ENCODE measurements at places on chromosomes 5 and 9.

DNA sequence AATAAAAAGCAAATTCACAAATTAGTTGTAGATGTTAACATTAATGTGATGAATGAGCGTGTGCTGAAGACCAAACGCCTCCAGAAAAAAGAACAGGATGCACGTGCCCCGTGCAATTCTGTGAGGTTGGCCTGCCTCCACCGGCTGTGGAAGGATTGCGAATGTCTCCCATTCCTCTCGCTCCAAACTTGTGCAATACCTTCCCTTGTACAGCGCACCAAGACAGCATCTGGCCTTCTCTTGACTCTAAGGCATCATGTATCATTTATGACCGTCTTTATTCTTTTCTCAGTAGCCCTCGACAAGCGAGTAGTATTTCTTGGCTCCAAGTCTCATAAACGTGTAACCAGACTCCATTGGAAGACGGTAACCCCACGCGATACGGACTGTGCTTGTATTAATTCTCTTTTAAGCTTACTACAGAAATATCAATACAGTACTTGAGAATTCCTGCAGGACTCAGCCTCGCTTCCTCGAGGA, 1.5 kb upstream of the TESK1 start:
- peak; percentile 73 for DNase-seq

DNA sequence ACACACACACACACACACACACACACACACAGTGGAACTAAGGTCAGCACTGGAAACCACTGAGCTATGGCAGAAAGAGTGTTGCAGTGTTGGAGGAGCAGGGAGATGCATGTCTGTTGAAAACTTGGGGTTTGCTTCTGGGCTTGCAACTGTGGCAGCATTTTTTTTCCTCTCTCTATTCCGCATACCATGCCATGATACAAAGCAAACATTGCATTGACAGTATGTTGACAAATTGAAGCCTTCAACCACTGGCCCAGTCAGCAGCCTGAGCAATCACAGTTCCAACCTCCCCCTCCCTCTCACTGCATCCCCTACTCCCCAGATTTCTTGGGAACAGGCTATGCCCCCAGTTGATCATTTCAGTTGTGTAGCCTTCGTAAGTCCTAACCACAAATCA, 478.1 kb upstream of the WWC1 start:
- DNase-seq = no peak

DNA sequence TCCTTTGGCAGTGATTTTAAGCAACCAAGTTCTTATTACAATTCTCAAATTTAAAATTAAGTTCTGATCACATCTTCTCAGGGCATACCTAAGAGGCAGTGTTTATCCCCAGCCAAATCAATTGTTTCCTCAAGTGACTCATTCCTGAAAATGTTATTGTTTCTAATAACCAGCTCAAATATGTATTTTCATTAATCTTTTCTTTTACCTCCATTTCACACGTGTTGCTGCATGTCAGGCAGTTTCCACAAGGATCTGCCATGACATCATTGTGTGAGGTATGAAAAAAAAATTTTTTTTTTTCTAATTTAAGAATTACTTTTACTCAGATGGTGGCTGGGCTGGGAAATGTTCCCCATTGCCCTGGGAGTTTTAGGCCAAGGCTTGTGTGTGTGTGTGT, 113.0 kb upstream of the NTRK2 start:
- no peak for DNase-seq

DNA sequence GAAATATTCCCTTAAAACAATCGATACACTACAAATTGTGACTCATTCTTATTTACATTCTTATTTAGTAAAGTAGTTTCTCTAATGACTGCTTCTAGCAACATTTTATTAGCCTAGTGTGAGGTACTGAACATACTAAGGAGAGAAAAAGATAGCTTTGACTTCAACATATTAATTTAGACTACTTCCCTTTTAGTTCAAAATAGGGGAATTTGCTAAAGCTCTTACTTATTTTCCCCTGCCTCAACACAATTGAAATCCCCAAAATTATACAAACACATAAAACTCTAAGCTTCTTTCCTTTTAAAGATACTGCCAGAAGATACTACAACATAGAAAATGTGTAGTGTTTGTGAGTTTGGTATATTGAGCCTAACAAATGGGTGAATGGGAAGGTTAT, 55.2 kb downstream of the ANXA1 start:
- DNase-seq = no peak

DNA sequence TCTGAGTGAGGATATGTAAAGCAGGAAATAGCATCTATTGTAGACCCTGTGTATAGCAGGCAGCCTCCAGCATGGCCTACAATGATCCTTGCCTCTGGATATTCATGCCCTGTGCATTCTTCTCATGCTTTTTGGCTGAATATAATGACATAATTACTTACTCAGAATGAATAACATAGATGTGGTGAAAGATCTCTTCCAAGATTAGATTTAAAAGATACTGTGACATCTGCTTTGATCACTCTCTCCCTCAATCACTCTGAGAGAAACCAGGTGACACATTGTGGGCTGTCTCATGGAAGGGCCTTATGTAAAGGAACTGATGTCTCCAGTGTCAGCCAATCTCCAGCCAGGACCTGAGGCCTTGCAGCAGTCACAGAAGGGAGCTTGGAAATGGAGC, 376.7 kb downstream of the DNAH5 start:
- no peak for DNase-seq

GRCh38 chr5:160747559-160747958, 104.5 kb downstream of the ATP10B start:
- no peak for DNase-seq

DNA sequence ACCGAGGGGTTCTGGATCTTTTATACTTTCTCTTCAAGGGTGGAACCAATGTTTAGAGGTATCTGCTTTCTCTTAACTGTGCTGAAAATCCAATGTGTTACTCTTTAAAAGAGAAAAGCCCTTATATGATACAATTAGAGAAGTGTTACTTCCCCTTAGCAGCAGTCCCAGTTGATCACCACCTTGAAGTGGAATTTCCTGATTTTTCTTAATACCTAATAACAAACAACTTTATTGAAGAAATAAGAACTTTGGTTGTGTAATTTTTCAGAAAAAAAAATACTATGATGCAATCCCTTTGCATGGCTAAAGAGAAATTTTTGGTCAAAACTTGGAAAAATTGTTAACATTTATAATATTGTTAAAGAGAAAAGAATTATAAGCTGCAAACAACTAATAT, 24.7 kb downstream of the SLC1A3 start:
- no peak for DNase-seq

All from left hindlimb (tissue), 1 donor.